ENCODE measurements at places on chromosomes 7 and 10.

- no peak for DNase-seq
Observed at GRCh38 chr10:88207121-88207546, 343.7 kb downstream of the PTEN start.

- DNase-seq = no peak
Observed at GRCh38 chr7:132403465-132404110, 172.7 kb downstream of the PLXNA4 start.

GRCh38 chr10:27620430-27621397 is 116.6 kb downstream of the RAB18 start:
- no peak for DNase-seq

GRCh38 chr7:119733127-119733879 is 539.7 kb upstream of the KCND2 start:
- no peak for DNase-seq

DNA sequence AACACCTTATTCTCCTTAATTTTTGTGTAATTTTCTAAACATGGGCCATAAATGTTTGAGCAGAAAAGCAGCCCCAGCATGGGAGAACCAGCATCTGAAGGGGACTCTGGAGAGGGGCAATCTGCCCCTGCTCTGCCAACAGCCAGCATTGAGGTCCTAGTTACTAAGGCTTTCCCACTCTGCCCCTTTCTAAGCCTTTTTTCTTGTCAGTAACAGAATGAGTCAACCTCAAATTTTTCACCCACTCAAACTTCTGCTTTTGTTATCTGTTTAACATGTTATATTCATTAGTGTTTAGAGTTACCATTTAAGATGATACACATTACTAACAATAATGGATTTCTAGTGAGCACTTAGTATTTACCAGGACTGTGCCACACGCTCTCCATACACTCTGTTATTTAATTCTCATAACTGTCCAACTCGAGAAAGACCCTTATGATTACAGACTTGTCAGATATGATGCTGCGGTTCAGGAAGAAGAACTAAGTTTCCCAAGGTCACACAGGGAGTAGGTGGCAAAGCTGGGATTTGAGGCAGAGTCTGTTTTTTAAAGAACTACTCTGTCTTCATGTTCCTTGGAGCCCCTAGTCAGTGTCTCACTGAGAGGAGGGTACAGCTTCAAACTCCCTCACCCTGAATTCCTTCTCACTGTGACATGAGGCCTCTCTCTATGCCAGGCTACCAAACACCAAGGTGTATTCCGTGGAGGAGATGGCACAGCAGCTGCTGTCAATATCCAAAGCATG is 19.9 kb upstream of the GPAM start:
- DNase-seq = no peak

- DNase-seq = no peak
Observed at GRCh38 chr7:84446991-84447480, 252.4 kb upstream of the SEMA3A start.

DNA sequence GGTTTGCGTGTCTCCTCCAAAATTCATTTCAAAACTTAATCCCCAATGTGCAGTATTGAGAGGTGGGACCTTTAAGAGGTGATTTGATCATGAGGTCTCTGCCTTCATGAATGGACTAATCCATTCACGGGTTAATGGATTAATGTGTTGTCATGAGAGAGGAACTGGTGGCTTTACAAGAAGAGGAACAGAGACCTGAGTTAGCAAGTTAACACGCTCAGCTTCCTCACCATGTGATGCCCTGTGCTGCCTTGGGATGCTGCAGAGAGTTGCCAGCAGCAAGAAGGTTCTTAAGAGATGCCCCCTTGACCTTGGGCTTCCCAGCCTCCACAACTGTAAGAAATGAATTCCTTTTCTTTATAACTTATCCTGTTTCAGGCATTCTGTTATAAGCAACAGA is 3.7 kb upstream of the TCTN3 start:
- DNase-seq = no peak

DNA sequence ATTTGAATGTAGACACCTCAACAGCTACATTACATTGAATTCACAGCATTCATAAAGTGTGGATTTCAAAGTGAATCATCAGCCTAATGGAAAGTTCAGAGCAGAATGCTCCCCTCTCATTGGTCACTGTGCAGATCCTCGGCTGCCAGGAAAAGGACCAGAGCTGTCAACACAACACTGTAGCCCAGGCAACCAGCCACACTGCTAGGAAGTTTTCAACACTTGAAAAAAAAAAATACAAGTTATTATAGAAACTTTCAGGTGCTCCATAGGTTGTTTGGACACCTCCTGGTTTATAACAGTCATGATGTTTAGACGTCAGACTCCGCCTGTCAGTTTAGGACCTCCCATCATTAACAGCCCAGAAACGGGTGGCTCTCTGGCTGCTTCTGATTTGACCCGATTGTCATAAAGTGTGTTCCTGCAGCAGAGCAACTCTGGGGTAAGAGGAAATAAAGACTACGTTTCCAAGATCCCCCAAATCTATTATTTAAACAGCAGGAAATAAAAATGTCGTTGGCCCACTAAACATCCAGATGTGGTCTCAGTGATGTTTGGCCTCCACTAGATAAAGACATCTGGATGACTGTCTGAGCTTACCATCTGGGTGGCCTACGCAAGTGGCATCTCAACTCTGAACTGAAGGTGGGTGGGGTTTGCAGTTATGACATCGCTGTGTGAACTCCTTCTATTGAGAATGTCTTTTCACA is 117.4 kb downstream of the CABCOCO1 start:
- DNase-seq = no peak

- DNase-seq = no peak
Observed at GRCh38 chr7:133114519-133114918, 32.6 kb upstream of the CHCHD3 start.

- DNase-seq = peak; percentile 13
Observed at GRCh38 chr10:101397140-101397539, 43.2 kb downstream of the BTRC start.

- DNase-seq = no peak
Observed at GRCh38 chr10:93126483-93127052, 52.9 kb downstream of the CYP26A1 start.

GRCh38 chr7:20783700-20784387 is 2.8 kb downstream of the SP8 start:
- no peak for DNase-seq

DNA sequence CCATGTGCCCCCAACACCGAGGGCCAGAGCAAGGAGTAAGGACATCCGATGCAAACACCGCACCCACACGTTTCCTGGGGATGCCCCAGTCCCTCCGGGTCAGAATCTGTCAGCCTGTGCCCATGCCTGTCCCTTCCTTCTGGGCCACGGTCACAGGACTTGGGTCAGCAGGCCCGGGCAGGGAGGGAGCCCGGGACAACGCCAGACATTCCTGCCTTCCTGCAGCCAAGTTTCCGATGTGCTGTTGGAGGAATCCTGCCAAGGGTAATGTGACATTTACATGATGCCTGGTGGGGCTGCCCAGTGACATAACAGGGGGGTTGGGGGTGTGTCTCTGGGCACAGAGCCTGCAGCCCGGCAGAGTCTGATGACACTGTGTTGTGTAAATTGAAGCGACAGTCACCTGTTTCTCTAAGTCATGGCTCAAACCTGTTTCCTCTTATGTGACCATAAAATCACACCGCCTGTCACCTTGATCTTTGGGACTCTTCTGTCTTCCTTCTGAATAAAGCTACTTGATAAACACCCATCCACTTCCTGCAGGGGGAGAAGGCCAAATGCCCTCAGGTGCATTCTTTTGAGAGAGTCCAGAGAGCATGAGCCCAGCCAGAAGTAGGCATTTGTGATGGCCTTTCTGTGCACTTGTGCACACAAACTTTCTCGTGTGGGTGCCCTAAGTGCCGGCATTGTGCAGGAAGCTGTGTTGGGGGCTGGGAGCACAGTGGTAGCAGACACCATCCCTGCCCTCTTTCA is 175.3 kb upstream of the RHEB start:
- DNase-seq = no peak

DNA sequence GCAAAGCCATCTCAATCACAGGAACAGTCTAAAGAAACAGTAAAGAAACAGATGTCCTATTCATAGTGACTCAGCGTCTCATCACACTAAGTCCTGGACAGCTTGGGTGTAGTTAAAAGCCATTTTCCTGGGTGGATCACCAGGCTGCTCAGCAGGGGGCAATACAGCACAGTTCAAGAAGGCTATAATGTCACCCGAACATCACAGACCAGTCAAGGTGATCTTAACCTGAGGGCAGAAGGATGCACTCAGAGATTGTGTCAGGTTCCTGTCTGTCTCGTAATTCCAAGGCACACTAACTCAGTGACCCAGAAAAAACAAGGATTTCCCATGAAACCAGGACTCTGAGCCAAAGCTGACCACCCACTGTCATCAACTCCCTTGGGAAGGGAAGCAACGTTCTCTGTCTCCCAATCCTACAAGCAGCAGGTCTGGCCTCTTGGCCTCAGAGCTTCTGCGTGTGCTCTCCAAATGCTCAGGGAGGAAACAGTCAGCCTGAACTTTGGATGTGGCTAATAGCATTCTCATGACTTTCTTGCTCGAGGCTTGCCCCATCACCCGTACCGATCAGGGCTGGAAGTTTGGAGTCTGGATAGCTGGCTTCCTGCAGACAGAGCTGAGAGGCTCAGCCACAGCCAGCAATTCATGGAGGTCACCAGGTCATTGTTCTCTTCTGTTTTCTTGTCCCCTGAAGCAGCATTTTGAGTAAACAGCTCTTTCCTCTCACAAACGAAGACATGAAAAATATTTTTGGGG is 90.4 kb upstream of the FAM171A1 start:
- no peak for DNase-seq

DNA sequence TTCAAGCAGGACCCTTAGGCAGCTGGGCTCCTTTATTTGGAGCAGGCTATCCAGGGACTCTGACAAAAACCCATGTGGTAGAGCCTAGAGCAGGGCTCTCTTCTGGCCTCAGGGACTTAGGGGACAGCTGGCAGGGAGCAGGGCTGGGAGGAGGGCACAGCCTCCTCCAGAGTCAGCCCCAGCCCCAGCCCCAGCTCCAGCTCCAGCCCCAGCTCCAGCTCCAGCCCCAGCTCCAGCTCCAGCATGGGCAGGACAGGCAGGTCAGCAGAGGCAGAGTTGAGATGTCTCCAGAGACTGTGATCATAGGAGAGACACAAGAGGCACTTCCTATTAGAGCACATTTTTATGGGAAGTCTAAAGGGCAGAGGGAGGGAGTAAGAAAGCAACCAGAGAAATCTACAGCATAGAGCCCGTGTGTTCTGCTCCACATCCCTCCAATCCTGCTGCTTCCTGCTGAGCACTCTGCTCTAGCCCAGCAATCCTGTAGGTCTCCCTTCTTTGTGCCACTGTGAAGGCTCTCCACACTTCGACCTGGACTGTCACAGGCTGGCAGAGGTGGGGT is 13.3 kb upstream of the C10orf53 start:
- no peak for DNase-seq

GRCh38 chr7:110675383-110676103 is 415.4 kb upstream of the LRRN3 start:
- no peak for DNase-seq

GRCh38 chr7:27106181-27106900 is 3.9 kb upstream of the HOXA2 start:
- DNase-seq = no peak

DNA sequence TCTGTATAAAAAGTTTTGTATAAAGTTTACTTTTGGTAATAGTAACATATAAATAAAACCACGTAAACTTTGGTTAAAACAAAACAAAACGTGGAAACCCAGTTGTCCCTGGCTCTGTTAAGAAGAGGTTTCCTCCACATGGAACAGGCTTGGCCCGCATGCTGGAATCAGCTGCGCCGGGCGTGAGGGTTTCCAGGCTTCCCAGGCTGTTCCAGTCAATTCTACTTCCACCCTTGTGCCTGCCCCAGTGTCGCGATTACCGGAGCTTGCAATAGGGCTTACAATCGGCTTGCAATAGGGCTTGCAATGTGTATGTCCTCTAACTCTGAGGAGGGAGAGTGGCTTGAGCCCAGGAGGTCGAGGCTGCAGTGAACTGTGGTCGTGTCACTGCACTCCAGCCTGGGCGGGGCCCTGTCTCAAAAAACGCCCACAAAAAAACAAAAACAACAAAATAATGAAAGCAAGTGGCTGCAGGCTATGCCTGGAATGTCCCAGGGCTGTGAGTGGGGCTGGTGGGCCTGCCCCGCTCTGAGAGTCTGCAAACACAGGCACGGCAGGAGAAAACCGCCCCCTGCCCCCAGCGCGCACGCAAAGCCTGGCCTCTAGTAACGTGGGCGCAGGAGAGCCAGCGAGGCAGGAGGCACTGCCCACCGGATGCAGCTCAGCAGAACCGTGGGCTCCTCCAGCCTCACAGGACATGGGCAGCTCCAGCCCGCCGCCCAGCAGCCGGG is 16.3 kb downstream of the CYP2W1 start:
- DNase-seq = no peak

DNA sequence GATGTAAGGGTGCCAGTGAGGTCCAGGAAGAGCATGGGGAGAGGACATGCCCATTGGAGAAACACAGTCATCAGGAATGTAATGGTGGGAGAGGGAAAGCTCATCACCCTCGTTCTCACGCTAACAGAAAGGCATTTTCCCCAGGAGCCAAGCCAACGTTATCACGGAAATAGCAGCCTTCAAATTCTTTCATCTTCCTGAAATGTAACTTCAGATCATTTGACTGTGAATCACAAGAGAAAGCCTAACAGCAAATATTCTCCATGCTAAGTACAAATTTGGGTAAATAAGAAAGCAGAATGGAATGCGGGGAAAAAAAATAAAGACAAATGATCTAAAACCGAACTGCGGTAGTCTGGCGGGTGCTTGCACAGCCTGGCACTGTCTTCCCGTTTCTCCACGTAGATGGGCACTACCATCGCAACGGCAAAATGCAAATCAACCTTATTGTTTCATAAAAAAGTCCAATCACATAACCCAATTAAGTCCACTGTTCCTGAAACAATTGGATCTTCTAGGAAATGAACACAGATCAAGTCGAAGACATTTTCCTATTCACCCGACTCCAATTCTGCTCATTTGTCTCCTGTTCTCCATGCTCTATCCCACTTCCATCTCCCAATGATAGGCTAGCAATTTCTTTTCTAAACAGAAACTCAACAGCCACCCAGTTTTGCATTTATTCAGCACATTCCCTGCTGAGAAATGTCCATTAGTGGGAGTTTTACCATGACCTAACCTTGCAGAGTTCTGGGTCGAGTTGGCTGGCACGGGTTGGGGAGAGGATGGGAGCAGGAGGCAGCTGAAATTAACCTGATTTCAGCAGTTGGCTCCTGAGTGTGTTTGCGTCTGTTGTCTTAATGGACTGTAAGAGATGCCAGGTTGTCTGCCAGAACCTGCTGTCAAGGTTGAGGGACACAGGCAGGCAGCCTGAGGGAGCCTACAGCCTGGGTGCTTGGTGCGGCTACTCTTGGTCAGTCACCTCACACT is 74.6 kb upstream of the FRMD4A start:
- DNase-seq = no peak

DNA sequence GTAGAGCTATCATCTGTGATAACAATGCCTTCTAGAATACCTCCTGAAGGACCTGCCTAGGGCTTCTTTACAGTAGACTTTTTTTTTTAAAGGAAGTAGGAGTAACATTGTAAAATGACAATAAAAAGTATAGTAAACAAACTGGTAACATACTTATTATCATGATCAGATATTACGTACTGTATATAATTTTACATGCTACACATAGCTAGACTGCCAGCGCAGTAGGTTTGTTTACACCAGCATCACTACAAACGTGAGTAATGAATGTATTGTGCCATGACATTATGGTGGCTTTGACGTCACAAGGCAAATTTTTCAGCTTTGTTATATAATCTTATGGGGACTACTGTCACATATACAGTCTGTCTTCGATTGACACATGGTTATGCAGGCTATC is 15.4 kb upstream of the ZRANB1 start:
- DNase-seq = no peak

All from stimulated activated CD4-positive, alpha-beta T cell treated with anti-CD3 and anti-CD28 coated beads, Interleukin-1b, Interleukin-23, amount 100 ng/mL, for 1 hour (primary cell).